ENCODE measurements at places on chromosomes 13 and 19. TPM values are rescaled to one million over a fixed set of nuclear protein-coding genes. Genes with fewer than 3 reads are reported as not detected.

ZNF253 gene
- total RNA-seq = 4.4 TPM

ZNF730 gene
- total RNA-seq = 1.3 TPM

RYR1 gene
- total RNA-seq = under 0.01 TPM

NLRP5 gene
- total RNA-seq = not detected

ZNF544 gene
- total RNA-seq = 33.3 TPM

ZSCAN4 gene
- not detected for total RNA-seq
